HCT116 (cell line): ENCODE measurements at places on chromosomes 4 and X. TPM values are rescaled to one million over a fixed set of nuclear protein-coding genes. Genes with fewer than 3 reads are reported as not detected.
A peak's percentile ranks its signal among the peaks of the same experiment; 100 is the strongest.

DNA sequence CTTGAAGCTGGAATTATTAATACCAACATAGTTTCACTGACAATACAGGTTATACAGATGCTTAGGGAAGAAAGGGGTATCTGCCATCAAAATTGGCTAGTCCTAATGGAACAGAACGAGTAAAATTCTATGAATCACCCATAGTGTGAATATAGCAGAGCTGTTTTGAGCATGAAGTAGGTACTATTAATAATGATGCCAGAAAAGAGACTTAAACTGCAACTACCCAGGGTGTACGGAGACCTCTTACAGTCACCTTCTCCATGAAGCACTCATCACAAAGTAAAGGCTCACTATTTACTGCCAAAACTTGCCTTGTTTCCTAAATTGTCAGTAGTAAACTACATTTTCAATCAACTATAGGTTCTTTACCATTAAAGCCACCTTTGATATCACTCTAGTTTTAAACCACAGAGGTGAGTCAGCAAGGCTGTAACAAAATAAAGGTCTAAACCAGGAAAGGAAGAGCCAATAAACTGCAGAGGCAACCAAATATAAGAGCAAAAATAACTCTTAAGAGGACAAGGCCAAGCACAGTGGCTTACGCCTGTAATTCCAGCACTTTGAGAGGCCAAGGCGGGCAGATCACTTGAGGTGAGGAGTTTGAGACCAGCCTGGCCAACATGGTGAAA, 114.4 kb downstream of the FRYL start:
- H3K4me3 ChIP-seq, result no peak overlapping the region
- DNase-seq, result peak; percentile 2
- no peaks in the 10 kb centered on the region for H3K36me3 ChIP-seq
- no peaks in the 10 kb centered on the region for H3K27me3 ChIP-seq
- H3K4me1 ChIP-seq, result peaks cover 16% of the 10 kb centered on the region

DNA sequence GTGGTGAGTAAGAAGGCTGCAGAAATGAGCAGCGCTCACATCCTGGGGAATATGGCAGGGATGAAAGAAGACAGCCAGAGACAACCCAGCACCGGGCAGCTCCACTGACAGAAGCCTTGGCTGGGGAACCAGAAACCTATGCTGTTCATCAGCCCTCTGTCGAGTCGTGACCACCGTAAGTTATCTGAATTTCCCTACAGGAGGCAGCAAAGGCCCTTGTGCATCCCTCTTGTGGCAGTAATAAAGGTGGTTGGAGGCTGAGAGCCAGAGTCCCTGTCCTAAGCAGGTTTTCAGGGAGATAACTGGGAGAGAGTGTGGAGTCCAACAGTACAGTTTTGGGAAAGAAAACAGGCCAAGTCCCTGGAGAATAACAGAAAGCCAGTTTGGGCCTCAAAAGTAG, 194.0 kb upstream of the BOD1L1 start:
- DNase-seq, result no peak
- no peak overlapping the region for H3K4me3 ChIP-seq
- H3K27ac ChIP-seq, result no peak overlapping the region
- no peaks in the 10 kb centered on the region for H3K36me3 ChIP-seq
- no peaks in the 10 kb centered on the region for H3K4me1 ChIP-seq

Gene COX7B2
- total RNA-seq, result not detected

Gene GPR78
- not detected for total RNA-seq

- H3K4me3 ChIP-seq, result no peak overlapping the region
- H3K27me3 ChIP-seq, result no peaks in the 10 kb centered on the region
- no peaks in the 10 kb centered on the region for H3K36me3 ChIP-seq
- H3K4me1 ChIP-seq, result no peaks in the 10 kb centered on the region
- no peak overlapping the region for H3K27ac ChIP-seq
These were observed 1.5 kb downstream of the SASH3 start for GRCh38 chrX:129781134-129781672.

Gene NHS
- 5.7 TPM for total RNA-seq

Gene SPATA4
- 0.20 TPM for total RNA-seq

Gene TENT5D
- not detected for total RNA-seq

DNA sequence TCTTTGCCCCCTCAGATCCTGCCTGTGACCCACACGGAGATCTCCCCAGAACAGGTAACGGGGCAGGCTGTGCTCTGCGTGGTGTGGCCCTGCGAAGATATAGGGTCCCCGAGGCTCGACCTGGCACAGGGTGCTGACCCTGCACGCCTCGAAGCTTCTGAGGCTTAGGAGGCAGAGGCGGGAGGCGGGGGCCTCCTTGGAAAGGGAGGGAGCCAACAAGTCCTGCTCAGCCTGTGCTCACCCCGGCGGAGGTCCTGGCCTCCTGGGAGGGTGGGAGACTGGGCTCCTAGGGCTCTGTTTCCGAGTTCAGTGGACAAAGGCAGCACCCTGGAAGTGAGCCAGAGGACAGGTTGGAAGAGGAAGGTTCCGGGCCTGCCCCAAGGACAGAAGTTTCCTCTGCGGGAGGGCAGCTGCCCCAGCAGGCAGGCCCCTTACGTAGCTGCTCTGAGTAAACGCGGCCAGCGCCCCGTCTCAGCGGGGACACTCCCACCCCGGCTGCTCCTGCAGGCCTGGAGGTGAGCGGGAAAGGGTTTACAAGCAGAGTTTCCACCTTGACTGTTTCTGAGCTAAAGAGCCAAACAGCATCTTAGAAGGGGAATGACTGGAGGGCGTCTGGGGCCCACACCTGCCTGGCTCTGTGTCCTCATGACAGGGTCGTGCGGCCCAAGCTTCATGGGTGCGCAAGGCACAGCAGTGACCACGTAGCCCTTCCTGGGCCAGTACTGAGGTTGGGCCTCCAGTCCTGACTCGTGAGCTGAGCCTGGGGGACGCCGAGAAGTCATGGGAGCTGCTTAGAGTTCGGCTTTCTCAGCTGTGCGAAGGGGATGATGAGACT, 16.1 kb downstream of the TMEM175 start:
- no peaks in the 10 kb centered on the region for H3K36me3 ChIP-seq
- H3K4me3 ChIP-seq, result no peak overlapping the region
- no peak for DNase-seq

Gene PRKG2
- 2.1 TPM for total RNA-seq

DNA sequence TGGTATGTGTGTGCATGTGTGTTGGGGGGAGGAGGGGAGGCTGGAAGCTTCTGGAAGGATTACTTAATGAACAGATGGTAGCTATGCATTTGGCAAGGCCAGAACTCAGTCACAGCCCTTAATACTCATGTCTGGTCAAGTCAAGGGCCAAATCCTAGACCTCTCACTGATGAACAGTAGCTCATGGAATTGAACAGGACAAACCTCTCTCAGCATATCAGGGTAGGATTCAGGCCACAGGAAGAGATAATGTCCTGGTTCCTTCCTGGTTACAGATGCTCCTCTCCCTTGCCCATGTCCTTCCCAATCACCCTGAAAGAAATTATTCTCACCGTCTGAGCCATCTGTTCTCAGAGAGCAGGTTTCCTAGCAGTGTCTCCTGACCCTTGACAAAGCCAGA, 165.7 kb downstream of the SOWAHB start:
- no peak for DNase-seq
- H3K4me3 ChIP-seq, result no peak overlapping the region
- H3K36me3 ChIP-seq, result no peaks in the 10 kb centered on the region
- H3K4me1 ChIP-seq, result no peaks in the 10 kb centered on the region
- no peaks in the 10 kb centered on the region for H3K27me3 ChIP-seq

DNA sequence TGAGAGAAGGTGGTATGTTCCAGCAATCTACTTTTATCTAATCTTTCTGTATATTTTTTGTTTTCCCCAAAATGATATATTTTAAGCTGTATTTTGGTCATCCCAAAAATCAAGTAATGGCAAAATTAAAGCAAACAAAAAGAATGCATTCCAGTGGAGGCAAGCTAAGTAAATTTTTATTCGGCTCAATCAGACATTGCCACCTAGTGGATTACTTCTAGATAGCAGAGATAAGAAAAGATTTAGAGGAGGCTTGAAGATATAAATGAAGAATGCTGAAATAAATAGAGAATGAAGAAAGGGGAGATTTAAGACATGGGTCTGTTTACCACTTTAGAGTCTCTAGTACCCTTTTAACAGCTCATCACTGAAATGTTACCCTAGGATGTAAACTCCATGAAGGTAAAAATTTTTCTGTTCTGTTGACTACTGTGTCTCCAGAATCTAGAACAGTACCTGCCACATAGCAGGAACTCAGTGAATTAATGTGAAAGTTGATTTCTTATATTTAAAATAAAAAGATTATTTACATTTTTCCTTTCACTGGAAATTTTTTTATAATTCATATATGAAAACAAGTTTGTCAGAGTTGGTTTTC, 110.9 kb upstream of the ANK2 start:
- H3K27ac ChIP-seq, result no peak overlapping the region
- no peaks in the 10 kb centered on the region for H3K4me1 ChIP-seq
- no peak overlapping the region for H3K4me3 ChIP-seq
- DNase-seq, result peak; percentile 31
- no peaks in the 10 kb centered on the region for H3K36me3 ChIP-seq
- no peaks in the 10 kb centered on the region for H3K27me3 ChIP-seq

DNA sequence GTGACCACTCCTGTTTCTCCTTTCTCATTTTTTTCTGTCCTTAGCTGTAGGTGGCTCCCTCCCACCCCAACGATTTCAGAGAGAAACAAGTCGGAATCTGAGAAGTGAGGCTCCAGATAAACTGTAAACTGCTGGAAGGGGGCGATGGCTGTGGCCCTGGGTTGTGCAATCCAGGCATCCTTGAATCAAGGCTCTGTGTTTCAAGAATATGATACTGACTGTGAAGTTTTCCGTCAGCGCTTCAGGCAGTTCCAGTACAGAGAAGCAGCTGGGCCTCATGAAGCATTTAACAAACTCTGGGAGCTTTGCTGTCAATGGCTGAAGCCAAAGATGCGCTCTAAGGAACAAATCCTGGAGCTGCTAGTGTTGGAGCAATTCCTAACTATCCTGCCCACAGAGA, 37.7 kb downstream of the ETDC start:
- DNase-seq, result no peak
- H3K27ac ChIP-seq, result no peak overlapping the region
- H3K4me3 ChIP-seq, result no peak overlapping the region
- no peaks in the 10 kb centered on the region for H3K36me3 ChIP-seq
- no peaks in the 10 kb centered on the region for H3K27me3 ChIP-seq
- peaks cover 11% of the 10 kb centered on the region; the same call in 1 of the 2 replicates for H3K4me1 ChIP-seq

DNA sequence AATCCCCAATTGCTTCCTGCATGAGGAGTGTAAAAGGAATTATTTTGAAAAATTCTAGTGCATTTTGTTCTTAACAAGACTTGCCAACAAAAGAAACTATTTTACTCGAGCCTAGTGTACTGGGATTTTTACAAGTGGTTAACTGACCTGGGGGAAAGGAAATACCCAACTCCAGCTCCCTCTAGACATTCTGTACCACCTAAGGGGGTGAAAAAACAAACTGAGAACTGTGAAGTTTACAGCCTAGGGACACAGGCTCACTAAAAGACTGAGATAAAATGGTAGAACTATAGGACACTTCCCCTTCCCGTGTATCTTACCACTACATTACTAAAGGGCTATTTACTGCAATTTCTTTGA, 2.6 kb upstream of the ADH5 start:
- peaks cover 4% of the 10 kb centered on the region; the same call in 1 of the 2 replicates for H3K4me1 ChIP-seq
- no peak for DNase-seq
- H3K27ac ChIP-seq, result no peak overlapping the region
- no peaks in the 10 kb centered on the region for H3K27me3 ChIP-seq

Gene EFNB1
- 14.7 TPM for total RNA-seq

- DNase-seq, result no peak
- no peaks in the 10 kb centered on the region for H3K4me1 ChIP-seq
- H3K36me3 ChIP-seq, result no peaks in the 10 kb centered on the region
- no peak overlapping the region for H3K27ac ChIP-seq
These were observed 1.9 kb upstream of the VEGFC start for GRCh38 chr4:176794651-176795050.
